GDM1 (cell line): ENCODE measurements at places on chromosomes 16 and 17.
A peak's percentile ranks its signal among the peaks of the same experiment; 100 is the strongest.

DNA sequence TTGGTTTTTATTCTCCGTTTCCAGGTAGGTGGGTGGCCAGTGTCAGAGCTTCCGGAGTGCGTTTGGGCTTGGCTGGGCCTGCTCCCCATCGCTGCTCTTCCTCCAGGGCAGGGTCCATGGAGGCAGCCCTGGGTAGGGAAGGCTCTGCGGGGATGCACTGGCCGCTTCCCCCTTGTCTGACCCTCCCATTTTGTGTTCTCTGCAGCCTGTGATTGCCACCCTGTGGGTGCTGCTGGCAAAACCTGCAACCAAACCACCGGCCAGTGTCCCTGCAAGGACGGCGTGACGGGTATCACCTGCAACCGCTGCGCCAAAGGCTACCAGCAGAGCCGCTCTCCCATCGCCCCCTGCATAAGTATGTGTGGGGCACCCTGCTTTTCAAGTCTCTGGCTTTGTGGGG, 158.3 kb downstream of the NTN1 start:
- no peak for DNase-seq

DNA sequence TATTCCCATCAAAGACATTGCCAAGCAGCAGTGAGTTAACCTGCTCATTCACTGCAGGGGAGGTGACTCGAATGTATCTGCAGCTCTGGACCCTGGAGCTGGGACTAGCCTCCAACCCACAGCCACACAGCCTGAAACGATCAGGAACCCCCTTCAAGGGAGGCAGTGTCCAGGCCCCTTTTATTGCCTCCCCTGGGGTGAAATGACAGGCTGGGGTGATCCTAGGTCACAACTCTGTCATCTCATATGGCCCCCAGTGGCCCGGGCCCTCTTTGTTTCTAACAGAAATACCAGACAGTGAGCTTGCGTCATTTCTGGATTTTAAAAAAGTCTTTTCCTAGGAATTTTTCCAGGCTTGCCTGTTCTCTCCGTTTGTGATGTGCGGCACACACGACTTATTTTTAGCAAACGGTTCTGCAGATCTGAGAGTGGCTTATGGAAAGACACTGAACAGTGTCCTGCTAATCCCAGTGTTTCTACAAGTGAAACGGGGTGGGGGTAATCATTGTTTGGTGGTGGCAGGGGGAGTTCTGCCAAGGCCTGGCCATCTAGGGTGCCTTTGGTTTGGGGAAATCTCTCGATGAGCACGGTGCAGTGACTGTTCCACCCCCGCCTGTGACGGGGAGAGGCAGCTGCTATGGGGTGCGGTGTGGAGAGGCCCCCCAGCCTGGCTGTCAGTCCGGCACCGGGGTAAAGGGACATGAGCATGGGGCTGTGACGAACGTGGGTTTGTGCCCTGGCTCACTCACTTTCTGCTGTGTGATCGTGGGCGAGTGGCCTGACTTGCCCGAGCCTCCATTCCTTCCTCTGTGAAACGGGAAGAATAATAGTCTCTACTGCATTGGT, 27.2 kb downstream of the NAGPA start:
- no peak for DNase-seq

- no peak for DNase-seq
These were observed 3.4 kb upstream of the ABCC11 start for GRCh38 chr16:48250520-48251278.

DNA sequence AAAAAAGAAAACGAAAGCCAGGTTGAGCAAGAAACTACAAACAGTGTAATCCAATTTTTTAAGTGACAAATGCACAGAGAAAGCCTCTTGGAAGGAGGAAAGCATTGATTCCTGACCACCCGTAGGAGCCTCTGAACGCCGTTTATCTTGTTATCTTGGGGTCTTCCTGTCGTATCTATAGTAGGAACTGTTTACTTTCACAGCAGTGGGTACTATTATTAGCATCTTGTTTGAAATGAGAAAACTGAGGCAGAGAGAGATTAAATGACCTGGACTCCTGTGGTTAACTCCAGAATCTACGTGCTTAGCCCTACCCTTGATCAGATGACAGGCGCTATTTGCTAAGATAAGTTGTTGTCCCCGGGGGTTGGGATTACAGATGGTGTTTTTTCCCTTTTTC, 196.7 kb upstream of the FOXF1 start:
- no peak for DNase-seq

- no peak for DNase-seq
These were observed 23.6 kb upstream of the ENPP7 start for GRCh38 chr17:79706931-79707850.

DNA sequence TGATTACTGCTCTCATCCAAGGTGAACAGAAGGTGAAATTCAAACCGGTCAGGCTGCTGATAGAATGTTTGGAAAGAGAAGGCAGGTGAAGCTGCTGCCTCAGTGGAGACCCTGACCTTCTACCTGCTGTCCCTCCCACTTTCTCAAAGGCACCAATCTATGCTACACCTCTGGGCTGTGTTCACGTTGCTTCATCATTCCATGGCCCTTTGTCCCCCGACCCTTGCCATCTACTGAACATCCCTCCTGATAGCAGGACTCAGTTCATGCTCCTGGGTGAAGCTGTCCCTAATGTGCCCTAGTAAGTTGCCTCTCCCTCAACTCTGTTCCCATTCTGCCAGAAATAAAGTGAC, 44.2 kb upstream of the SOX9 start:
- no peak for DNase-seq

- no peak for DNase-seq
These were observed 87.5 kb downstream of the SEC14L1 start for GRCh38 chr17:77228241-77228752.

- DNase-seq, result no peak
These were observed 109.9 kb downstream of the VPS53 start for GRCh38 chr17:604765-605164.

- no peak for DNase-seq
These were observed 59.3 kb upstream of the CDH11 start for GRCh38 chr16:65181071-65181561.

- DNase-seq, result no peak
These were observed 345.8 kb downstream of the SOX9 start for GRCh38 chr17:72466606-72467005.

GRCh38 chr17:39737206-39737759, 455 bp upstream of the GRB7 start:
- no peak for DNase-seq

DNA sequence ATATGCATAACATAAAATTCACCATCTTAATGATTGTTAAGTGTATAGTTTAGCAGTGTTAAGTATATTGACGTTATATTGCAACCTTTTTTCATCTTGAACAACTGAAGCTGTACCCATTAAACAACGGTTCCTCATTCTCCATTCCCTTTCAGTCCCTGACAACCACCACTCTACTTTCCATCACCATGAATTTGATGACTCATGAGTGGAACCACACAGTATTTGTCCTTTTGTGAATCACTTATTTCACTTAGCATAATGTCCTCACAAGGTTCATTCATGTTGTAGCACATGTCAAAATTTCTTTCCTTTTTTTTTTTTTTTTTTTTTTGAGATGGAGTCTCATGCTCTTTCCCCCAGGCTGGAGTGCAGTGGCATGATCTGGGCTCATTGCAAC, 46.0 kb downstream of the HOXB1 start:
- DNase-seq, result peak; percentile 54

DNA sequence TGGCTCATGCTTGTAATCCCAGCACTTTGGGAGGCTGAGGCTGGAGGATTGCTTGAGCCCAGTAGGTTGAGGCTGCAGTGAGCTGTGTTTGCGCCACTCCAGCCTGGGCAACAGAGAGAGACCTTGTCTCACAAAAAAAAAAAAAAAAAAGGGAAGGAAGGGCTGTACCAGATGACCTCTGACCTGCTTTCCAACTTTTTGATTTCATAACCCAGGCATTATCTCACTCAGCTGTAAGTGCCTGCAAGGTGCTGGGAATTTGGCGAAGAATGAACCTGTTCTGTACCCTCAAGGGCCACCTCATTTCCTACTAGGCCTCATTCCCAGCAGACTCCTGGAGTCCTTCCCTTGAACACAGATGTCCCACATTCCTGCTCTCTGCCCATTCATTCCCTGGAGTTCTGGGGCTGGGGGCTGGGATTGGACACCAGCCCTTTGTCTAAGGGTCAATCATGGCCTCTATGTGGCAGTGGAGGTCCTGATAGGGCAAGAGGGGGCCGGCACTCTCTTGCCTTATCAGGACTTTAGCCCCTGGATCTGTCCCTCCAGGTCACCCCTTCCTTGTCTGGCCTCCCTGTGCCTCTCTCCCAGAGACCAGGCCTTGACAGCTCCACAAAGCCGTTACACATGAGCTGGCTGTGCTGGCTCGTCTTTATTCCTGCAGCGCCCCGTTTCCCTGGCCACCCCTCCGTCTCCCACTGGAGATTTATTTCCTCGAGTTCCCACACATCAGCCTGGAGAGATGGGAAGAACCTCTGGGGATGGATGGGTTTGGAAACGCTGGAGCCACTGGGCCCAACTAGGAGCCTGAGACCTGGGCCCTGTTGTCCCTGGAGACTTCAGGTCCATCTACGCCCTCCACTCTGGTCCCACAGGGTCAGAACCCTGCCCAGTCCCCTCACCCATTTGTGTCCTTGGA, 821 bp upstream of the GFAP start:
- no peak for DNase-seq

DNA sequence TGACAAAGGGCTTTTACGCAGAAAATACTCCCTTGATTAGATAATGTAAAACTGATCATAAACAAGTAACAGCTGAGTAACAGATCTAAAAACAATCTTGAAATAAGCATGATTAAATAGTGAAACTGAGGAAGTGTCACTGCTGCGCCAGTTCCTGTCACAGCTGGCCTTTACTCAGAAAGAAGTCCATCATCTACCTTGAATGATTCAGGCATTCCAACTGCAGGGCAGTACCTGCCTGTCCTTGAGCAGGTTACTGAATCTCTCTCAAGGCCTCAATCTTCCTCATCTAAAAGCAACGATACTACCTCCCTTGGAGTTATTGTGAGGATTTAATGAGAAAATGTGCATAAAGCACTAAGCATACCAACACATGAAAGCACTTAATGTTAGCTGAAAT, 12.7 kb downstream of the PHLPP2 start:
- no peak for DNase-seq

DNA sequence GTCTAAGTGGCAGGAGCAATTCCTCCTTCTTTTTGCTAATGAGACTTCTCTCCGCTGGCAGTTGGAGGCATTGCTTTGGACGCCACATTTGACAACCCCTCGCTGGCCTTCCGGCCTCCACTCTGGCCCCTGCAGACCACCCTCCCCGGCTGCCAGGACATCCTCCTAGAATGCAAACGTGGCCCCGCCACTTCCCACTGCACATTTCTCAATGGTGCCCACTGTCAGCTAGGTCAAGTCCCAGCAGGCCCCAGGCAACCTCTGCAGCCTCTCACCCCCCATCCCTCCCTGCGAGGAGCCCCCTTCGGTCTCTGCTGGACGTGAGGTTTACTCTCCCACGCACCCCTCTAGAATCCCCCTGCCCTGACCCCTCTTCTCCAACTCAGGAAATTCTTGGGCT, 250.3 kb downstream of the FOXL1 start:
- DNase-seq, result no peak

GRCh38 chr16:89150090-89150835, 21.3 kb upstream of the CDH15 start:
- DNase-seq, result no peak

DNA sequence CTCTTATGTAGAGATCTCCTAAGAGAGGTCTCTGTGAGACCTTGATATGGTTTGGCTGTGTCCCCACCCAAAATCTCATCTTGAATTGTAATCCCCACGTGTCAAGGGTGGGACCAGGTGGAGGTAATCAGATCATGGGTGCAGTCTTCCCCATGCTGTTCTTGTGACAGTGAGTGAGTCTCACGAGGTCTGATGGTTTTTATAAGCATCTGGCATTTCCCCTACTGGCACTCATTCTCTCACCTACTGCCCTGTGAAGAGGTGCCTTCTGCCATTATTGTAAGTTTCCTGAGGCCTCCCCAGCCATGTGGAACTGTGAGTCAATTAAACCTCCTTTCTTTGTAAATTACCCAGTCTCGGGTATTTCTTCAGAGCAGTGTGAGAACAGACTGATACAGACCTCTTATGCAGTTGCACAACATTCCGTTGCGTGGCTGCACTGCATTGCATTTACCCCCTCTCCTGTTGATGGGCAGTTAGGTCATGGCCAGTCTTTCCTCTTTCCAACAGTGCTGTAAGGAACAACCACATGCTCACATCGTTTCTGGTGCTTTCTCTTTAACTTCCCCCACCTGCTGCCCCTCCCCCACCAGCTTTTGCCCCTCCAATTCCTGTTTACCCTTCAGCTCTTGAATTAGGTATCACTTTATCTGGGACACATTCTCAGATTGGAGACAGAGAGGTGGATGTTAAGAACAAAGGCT, 43.6 kb upstream of the MED9 start:
- DNase-seq, result no peak

GRCh38 chr16:73231944-73232554, 184.1 kb upstream of the ZFHX3 start:
- no peak for DNase-seq

GRCh38 chr16:491220-491919, 36.1 kb upstream of the CAPN15 start:
- DNase-seq, result no peak

DNA sequence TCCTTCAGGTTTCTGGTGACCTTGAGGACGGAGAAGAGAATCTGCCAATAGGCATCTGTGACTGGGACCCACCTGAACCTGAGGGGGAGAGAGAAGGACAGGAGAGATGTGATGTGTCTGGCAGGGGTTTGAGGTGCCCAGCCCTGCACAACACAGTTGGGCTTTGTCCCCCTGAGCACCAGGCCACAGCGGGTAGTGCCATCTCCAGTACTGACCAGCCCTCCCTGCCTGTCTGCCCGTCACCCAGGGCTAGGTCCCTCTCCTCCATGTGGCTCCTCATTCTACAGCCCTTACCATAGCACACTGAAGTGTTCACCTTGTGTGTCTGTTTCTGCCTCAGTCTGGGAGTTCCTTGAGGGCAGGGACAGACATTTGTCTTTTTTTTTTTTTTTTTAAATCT, 30.8 kb downstream of the NLRP1 start:
- no peak for DNase-seq

DNA sequence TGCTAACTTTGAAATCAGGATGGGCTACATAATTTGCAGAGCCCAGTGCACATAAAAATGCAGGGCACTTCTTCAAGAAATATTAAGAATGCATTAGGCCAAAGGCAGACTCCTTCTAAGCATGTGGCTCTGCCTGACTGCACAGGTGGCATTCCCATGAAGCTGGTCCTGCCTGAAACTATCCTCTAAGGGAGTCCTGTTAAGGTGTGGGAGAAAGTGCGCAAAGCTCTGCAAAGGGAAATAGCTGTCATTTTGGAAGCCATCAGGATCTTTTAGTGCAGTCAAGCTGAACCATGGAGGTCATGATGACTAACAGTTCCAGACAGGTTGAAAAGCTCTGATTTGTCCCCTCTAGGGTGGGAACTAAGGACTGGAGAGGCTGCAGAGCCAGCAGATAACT, 41.9 kb upstream of the CRHR1 start:
- no peak for DNase-seq

DNA sequence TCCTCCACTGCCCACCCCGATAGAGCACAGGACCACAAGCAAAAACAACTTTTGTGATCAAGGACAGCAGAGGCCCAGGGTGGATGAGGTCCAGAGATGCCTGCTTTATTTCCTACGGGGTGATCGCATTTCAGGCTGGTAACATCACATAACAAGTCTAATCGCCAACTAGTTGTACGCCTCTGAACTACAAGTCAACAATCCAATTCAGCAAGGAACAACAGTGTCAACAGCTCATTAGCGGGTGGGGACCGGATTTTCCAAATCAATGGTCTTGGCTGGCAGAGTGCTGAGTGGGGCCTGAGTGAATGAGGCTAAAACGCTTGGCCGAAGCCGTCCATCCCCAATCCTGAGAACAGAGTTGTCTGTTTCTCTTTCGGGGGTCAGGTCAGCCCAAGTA, 17.1 kb downstream of the MRM3 start:
- no peak for DNase-seq

- DNase-seq, result no peak
These were observed 289.8 kb downstream of the SLC39A11 start for GRCh38 chr17:72802726-72803125.

- DNase-seq, result no peak
These were observed 1527.7 kb upstream of the CDH8 start for GRCh38 chr16:63563819-63564505.
